ENCODE measurements at places on chromosomes 6 and 20.

- DNase-seq, result no peak
Measured at GRCh38 chr20:15570156-15570555, 1003.1 kb downstream of the KIF16B start.

DNA sequence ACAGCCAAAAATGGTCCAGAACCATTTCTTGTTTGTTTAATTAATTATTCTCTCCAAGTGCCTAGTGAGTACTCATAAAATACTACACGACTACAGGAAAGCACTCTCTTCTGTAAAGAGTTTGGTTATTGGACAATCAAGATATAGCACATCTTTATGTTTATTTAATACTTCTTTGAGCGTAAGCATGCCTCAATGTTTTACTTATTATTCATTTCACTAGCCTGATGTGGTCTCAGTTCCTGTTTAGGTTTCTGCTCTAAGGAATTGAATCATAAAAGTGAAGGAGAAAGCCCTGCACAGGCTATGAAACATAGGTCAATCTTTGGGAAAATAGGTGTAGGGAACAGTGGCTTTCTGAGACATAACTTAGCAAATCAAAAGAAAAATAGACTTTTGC, 45.9 kb upstream of the AIG1 start:
- no peak for DNase-seq

DNA sequence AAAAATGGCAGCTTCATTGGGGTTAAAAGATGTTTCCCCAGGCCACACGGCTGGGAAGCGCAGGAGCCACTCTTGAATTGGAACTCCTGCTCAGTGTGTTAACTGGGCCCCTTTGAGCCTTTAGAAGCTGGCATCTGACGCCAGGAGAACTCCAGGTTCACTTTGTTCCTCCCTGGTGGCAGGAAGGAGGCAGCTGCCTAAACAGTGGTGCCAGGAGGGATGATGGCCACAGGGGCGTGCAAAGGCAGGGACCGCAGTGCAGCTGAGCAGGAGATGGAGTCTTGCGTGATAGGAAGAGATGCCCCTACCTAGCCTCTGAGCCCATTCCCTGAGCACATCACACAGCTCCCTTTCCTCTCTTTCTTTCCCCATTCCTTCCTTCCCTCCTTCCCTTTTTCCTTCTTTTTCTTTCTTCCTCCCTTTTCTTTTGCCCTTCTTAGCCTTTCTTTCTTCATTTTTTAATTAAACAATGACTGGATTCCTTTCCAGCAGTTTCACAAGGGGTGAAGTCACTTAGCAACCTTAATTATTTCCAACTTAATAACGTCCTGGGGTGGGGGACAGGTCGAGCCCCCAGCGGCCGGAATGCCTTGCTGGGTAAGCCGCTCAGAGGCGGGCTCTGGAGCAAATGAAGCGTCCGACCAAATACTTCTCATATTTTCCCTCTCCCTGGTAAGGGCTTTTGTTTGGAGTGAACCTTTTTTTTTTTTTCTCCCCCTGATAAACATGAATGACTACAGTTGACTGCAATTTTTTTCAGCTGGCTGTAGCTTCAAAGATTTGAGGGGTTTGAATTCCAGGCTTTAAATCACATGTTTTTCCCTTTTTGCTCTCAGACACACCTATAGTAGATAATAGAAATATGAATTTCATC, 20.8 kb upstream of the BMP7 start:
- DNase-seq, result no peak

GRCh38 chr6:97919631-97920030, 636.6 kb upstream of the MMS22L start:
- no peak for DNase-seq

GRCh38 chr20:20148779-20149178, 96.4 kb downstream of the CFAP61 start:
- DNase-seq, result no peak

GRCh38 chr6:1724616-1725015, 114.9 kb downstream of the FOXC1 start:
- DNase-seq, result no peak

GRCh38 chr6:43511824-43512415, 1.8 kb upstream of the LRRC73 start:
- DNase-seq, result no peak

GRCh38 chr6:163668061-163668426, 253.5 kb downstream of the QKI start:
- DNase-seq, result no peak

- no peak for DNase-seq
Measured at GRCh38 chr6:119207971-119208725, 129.7 kb upstream of the FAM184A start.

GRCh38 chr6:143971482-143972205, 36.4 kb downstream of the PLAGL1 start:
- no peak for DNase-seq

DNA sequence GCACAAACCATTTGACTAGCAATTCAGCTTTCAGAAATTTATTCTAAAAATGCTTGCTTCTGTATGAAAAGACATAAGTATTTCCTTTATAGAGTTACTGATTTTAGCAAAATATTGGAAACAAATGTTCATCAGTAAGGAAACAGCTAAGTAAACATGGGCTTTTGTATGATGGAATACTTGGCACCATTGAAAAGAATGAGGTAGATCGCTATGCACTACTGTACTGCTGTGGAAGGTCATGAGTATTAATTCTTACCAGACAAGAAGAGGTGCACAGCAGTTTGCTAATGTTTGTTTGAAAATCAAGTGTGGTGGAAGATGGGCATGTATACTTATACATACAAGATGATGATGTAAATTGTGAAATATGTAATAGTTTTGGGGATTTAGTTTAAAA, 73.0 kb downstream of the FARS2 start:
- DNase-seq, result no peak

GRCh38 chr20:34831936-34832335, 6.5 kb upstream of the NCOA6 start:
- no peak for DNase-seq

- DNase-seq, result no peak
Measured at GRCh38 chr6:134359302-134359701, 41.4 kb upstream of the SGK1 start.

DNA sequence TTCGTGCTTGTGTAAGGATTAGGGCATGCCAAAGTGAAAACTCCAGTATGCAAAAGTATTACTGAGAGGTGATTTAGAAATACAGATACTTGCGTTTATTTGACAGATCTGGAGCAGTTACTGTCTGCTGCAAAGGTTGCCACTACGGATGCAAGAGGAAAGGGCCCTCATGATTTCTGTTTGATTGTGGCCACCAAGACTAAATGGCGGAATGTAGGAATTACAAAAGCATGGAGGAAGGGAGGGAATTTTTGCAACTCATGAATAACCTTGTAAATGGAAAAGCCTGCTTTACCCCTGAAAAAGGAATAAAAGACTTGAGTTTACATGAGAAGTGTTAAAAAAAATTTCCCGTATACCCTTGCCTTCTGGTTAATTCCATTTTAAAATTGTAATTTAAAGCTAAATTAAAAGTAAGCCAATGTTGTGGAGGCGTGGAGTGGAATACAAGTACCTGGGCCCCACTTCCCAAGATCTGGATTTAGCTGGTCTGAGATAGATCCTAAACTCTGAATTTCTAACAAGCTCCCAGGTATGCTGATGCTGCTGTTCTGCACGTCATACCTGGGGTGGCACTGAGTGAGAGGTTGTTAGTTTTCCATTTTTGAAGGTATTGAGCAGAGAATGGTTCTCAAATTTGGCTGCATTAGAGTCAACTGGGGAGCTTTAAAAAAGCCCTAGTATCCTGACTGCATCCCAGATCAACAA, 56.6 kb upstream of the NKX2-2 start:
- DNase-seq, result no peak

- no peak for DNase-seq
Measured at GRCh38 chr6:15528870-15529269, 134.0 kb downstream of the DTNBP1 start.

GRCh38 chr6:26152226-26153101, 65.2 kb downstream of the HFE start:
- no peak for DNase-seq

DNA sequence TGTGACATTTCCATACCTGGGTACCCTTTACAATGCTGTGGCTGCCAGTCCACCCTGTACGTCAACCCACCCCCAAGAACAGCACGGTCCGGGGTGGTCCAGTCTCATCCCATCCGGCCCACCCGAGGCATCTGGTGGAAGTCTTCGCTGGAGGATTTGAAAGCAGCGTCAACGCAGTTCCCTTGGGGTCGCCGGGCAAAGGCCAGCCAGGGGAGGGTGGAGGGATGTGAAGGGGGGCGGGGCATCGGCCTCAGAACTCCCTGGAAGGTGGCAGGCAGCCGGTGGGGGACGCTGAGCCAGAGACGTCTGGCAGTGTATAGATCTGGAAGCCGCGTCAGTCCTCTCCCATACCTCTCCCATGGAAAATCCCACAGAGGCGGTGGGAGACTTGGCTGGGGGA, 1944.0 kb upstream of the DEFB115 start:
- DNase-seq, result no peak

GRCh38 chr20:46599227-46599987, 49.0 kb upstream of the OCSTAMP start:
- DNase-seq, result no peak

DNA sequence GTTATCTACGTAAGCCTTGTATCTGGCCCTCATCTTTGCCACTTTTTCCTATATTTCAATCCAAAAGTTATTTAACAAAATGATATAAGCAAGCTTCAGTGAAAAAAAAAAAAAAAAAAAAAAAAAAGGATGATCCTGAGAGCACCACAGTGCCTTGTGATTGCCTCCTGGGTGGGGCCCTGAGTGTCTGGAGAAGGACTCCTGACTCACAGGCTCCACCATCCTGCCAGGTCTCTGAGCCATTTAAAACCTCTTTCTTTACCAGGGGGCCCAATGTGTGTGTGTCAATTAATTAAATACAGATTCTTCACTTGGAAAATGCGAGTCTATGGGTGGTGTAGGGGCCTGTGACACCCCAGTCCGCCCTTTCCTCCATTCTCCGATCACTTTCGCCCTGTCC, 105.2 kb downstream of the SMOC2 start:
- DNase-seq, result no peak

- DNase-seq, result no peak
Measured at GRCh38 chr6:32492351-32492750, 37.7 kb downstream of the HLA-DRB5 start.

DNA sequence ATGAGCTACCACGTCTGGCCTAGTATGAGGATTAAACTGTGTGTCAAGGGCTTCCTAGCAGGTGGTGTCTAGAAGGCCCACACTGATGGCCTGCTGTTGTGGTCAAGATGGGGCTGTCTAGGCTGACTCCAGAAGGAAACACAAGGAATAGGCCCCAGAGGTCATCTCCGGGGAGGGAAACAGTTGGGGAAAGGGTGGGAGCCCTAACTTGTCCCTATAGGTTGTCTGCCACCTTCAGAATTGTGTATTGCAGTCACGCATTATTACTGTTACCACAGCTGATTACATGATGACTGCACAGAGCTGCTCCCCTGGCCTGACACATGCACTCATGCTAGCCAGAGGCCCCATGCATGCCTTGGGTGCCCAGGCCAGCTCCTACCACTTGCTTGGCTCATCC, 27.3 kb downstream of the C20orf203 start:
- DNase-seq, result no peak

GRCh38 chr20:59972037-59972801, 14.0 kb downstream of the CDH26 start:
- no peak for DNase-seq

DNA sequence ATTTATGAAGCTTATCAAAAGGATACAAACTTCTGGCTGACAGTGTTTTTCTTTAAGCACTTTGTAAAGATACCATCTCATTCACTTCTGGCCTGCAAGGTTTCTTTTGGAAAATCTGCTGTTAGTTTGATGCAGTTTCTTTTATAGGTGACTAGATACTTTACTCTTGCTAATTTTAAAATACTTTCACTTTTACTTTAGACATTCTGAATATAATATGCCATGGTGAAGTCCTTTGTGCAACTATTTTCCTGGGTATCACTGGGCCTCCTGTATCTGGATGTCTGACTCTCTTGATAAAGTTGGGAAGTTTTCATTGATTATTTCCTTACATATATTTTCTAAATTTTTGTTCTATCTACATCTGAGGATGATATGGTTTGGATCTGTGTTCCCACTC, 29.0 kb upstream of the ZNF337 start:
- no peak for DNase-seq

DNA sequence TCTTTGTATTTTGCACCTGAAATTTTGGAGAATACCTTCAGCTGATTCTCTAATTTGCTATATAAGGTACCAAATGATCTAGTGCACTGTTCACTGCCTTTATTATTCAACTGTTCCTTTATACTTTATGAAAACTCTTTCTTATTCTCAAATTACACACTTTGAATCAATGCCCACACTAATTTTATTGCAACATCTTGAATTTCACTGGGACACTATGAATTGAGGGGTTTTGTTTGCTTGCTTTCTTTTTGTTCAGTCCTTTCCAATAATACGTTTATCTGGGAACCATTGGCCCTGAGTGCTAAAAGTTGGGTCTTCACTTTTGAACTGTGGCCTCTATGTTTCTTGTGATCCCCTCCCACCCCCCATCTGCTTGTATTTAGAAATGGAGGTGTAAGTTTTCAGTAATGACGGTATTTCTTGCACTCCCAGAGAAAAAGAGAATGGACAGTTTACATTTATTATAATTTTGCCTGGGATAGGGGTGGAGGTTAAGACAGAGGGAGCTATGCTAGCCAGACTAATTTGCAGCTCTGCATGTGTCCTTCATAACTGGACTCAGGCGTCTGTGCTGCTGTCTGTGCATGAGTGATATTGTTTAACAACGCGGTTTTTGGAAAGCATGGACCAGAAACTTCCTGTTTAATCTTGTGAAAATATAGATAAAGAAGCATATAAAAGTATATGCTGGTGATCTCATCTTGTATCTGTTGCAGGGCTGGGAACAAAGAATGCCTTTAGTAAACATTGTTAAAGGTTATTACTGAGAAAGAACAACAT, 98.1 kb downstream of the DNAH8 start:
- no peak for DNase-seq

- no peak for DNase-seq
Measured at GRCh38 chr6:56741472-56741871, 98.8 kb upstream of the DST start.

DNA sequence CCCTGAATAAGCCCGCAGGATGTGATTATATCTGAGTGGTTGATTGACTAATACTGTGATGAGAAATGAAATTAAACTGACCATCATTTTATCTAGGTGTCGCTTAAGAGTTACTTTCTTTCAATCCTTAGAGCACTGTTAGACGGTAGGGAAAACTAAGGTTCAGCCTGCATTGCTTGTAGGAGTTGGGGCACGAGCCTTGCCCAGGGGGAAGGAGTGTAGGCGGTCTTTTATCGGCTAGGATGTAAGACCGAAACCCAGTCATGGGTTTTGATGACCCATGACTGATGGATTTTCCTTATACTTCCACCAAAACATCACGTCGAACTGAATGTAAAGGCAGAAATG, 392 bp upstream of the TASP1 start:
- DNase-seq, result no peak

DNA sequence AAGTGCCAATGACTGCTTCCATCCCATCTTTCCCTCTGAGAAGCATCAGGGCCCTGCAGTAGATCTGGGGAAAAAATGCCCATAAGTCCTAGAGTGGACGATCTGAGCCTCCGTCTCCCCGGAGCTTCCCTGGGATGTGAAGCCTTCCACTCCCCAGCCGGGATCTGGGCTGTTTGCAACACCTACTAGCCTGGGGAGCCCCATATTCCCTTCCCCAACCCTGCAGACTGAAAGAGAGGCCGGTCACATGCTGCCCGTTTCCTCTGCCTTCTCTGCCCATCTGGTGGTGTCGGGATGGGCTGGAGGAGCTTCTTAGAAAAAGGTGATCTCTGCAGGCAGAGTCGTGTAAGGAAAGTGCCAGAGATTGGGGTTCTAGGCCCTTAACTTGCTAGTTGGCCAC, 1.1 kb downstream of the SNPH start:
- DNase-seq, result no peak

- DNase-seq, result no peak
Measured at GRCh38 chr6:12118607-12119006, 106.5 kb downstream of the HIVEP1 start.

- no peak for DNase-seq
Measured at GRCh38 chr6:89745096-89745495, 74.5 kb downstream of the MDN1 start.

Data from hematopoietic multipotent progenitor cell treated with erythropoietin and hydrocortisone succinate and interleukin-3 and kit ligand, for 17 days (in vitro differentiated cells).